ENCODE measurements at places on chromosomes 1 and 21.

- peak; percentile 60 for DNase-seq
These were observed 6.0 kb upstream of the SEC16B start for GRCh38 chr1:177975588-177976495.

DNA sequence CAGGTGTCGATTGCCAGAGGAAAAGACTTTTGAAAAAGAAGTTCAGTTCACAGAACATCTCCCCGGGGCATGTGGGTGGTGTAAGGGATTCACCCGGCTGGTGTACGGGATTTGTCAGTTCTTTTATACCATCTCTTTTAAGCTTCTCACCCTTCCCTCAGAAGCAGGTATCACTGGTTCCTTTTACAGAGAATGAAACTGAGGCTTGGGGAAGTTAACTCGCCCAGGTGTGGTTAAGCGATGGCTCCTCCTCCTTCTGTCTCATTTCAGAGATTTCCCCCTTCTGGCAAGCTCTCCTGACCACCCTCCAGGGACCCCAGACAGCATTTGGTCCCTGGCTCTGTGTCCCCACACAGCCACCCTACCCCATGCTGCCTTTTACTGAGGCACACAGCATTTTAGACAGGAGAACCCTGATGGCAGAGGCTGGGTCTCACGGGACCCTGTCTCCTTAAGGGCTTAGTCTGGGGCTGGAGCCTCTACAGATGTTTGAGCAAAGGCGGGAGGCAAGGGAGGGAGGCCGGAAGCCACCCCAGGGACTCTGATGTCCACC is 2.8 kb upstream of the ECE1 start:
- DNase-seq, result no peak

GRCh38 chr1:4690951-4691675 is 36.7 kb downstream of the AJAP1 start:
- peak; percentile 59 for DNase-seq

- peak; percentile 40 for DNase-seq
These were observed 802.9 kb upstream of the ADAMTS5 start for GRCh38 chr21:27769763-27770162.

- DNase-seq, result peak; percentile 44
These were observed 8.5 kb downstream of the HLX start for GRCh38 chr1:220887520-220888416.

DNA sequence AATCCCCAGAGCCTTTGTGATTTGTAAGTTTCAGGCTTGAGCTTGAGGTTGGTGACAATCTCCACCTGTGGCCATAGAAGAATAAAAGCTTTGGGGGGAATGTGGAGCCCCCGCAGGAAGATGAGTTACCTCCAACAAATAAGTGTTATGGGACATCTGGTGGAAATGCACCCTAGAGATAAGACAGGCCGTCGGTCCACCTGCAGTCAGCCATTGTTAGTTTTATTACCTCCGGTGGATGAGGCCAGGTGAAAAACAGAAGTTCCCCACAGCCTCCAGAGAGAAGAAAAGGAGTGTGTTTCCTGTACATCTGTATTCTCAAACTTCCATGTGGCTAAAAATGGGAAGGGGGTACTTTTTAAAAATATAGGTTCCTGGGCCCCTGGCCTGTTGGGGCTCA is 137.4 kb downstream of the KAZN start:
- DNase-seq, result no peak

- peak; percentile 5 for DNase-seq
These were observed at the start of gene CRB1 for GRCh38 chr1:197268012-197268411. TSS of gene CRB1 (plus strand) at chr1:197268252. CDS start at chr1:197268413, 161 bp downstream.

DNA sequence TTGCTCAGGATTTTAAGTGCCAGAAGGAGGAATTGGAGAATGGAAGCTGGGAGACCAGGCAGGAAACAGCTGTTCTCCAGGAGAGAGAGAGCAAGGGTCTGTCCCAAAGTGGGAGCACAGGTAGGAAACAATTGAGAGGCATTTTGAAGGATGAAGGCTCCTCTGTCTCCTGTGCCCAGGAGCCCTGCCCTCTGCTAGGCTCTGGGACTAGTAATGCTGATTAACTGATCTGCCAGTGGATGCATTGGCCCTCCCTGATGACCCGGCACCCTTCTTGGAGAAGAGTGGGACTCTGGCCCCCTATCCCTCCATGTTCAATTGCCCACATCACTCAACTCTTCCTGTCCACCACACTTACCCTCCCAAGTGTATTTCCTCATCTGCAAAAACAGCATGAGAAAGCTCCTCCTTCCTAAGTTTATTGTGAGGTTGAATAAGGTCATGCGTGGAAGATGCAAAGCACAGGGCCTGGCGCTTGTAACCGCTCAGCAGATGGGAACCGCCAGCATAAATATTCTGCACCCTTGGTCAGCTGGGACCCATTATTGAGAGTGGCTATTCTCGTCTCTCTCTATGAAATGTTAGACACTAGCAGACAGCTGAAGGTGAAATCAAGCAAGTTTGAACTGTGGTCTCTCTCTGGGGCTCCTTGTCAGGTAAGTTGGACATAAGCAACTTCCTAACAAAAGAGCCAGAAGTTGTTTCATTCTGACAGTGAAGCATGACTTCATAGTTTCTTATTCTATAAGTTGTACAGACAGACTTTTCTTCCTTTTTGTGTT is 63.0 kb upstream of the ANGPTL1 start:
- peak; percentile 38 for DNase-seq

GRCh38 chr1:191707288-191707687 is 451.0 kb upstream of the RGS18 start:
- DNase-seq, result peak; percentile 0

DNA sequence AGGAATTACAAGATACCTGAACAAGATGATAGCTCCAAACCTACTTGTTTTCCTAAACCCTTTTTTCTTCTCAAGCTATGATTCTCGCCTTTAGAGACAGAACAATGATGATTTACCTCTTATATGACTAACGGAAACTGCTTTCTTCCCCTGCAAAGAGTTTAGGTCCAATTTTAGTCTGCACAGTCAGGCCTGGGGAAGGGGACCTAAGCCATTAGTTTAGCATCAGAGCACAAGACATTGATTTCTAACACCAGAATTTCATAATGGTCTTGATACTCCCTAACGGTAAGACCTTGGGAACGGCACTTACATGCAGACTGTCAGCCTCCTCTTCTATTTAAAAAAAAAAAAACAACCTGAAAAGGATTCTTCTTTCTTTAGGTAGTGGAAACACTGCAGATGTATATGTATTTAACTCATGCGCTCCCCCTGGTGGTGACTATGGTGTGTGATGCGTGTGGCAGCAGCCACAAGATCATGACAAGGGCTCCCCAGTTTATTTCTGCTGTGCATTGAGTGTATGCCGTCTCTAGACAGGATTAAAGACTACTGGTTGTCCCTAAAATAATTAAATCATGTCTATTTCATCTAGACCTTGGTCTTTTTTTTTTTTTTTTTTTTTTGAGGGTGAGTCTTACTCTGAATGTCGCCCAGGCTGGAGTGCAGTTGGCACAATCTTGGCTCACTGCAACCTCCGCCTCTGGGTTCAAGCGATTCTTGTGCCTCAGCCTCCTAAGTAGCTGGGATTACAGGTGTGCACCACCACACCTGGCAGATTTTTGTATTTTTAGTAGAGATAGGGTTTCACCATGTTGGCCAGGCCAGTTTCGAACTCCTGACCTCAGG is 37.3 kb upstream of the TMEM222 start:
- DNase-seq, result peak; percentile 69

DNA sequence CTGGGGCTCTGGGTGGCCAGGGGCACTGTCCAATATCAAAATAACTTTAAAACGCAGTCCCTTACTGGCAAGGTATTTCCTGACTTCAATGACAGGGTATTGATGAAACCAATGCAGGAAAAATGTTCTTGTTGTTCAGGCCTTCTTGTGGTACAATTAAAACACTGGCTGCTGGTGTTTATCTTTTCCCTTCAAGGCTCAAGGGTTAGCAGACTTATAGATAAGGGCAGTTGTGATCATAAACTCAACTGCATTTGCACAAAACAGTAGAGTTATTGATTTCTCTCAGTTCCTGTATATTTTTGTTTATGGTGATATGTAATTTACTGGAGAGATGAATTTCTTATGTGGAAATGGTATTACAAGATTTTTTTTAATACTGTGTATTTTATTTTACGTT is 2.7 kb upstream of the CD84 start:
- no peak for DNase-seq
